ENCODE measurements at places on chromosomes 2 and 18.
A peak's percentile ranks its signal among the peaks of the same experiment; 100 is the strongest.

DNA sequence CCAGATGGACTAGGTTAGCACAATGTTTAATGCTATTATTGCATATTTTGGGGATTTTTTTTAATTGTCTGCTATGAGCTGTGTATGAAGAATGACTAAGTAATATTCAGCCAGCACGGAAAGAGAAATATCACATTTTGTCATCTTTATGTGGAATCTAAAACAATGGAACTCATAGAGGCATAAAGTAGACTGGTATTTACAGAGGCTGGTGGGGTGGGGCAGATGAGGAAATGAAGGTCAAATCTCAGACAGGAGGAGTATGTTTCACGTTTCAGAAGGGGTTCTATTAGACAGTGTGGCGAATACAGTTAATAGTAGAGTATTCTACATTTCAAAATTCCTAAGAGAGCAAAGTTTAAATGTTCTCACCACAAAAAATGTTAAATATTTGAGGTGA lies 4.7 kb downstream of the CDH19 start:
- DNase-seq, result no peak

DNA sequence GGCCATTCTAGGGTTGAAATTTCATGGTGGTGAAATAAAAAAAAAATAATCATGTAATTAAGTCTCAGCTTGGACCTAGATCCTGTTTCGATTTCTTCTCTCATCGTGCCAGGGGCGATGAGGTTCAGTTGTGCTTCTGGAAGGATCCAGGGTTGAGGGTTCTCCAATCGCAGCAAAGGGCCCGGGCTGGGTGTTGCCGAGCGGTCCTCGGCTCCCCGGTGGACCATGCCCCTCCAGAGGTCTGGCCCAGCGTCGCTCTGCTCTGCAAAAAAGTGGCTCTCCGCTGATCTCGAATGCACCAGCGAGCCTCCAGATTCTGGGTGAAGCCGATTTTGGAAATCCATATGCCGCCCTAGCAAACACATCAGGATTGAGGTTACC lies 39.0 kb downstream of the EN1 start:
- DNase-seq, result no peak

GRCh38 chr2:172539767-172540166 lies 16.1 kb upstream of the PDK1 start:
- no peak for DNase-seq

DNA sequence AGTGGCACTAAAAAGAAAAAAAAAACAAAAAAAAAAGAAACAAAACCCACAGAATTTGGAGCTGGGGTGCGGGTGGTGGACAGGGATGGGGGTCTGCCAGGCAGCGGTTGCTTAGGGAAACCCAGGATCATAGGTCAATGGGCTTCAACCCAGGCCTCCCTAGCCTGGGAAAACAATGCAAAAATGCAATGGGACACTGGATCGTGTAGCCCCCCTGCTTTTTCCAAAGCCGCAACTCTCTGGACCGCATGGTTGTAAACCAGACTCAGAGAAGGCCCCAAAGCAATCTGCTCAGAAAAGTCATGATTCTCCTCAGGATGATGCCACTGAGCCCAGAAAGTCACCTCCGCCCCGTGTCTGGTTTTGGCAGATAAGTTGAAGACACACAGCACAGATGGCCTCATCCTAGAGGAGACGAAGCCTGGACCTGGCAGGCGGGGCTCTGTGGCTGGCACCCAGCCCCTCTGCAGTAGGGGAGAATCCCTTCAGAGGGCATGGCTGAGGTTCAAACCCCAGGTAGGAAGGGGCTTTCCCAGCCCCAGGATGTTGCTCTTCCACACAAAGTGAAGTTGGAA lies 5.1 kb downstream of the DLX2 start:
- no peak for DNase-seq

GRCh38 chr2:27261926-27262298 lies 935 bp downstream of the SLC30A3 start:
- no peak for DNase-seq

GRCh38 chr2:138475277-138475776 lies 26.2 kb upstream of the SPOPL start:
- DNase-seq, result no peak

DNA sequence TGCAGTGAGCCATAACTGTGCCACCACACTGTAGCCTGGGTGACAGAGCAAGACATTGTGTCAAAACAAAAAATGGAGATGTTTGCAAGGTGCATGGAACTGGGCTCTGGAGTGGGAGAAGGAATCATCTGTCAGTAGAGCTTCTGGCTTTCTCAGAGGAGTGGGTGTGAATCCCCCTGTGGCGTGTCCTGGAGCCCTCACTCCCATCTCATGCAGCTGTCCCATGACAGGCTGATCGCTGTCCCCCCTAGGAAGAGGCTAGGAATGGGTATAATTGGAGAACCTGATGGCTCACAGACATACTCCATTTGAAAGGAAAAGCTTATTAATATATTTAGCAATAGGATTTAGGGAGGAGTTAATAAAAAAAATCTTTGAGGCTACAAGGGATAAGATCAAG lies 125.8 kb upstream of the EPB41L3 start:
- DNase-seq, result no peak

GRCh38 chr2:170213651-170214050 lies 35.7 kb downstream of the MYO3B start:
- DNase-seq, result no peak

GRCh38 chr2:184654945-184655344 lies 56.6 kb downstream of the ZNF804A start:
- DNase-seq, result peak; percentile 58
